ENCODE measurements at places on chromosomes 12 and 14. TPM values are rescaled to one million over a fixed set of nuclear protein-coding genes. Genes with fewer than 3 reads are reported as not detected.

The SLC25A29 gene
- 34.2 TPM for polyA plus RNA-seq

The FOXN4 gene
- polyA plus RNA-seq = 1.1 TPM

The GPRC5D gene
- not detected for polyA plus RNA-seq

The PAPLN gene
- polyA plus RNA-seq = 23.2 TPM

The CFL2 gene
- 74.3 TPM for polyA plus RNA-seq

The ABCC9 gene
- polyA plus RNA-seq = 21.2 TPM

The LRRIQ1 gene
- 38.7 TPM for polyA plus RNA-seq

The GPN3 gene
- polyA plus RNA-seq = 38.5 TPM

The VDR gene
- polyA plus RNA-seq = 3.7 TPM

The PRB3 gene
- not detected for polyA plus RNA-seq

The USP44 gene
- polyA plus RNA-seq = 3.3 TPM

The CEBPE gene
- 0.19 TPM for polyA plus RNA-seq

The NR4A1 gene
- 10.0 TPM for polyA plus RNA-seq

The TAOK3 gene
- polyA plus RNA-seq = 38.3 TPM

The SDR9C7 gene
- 0.11 TPM for polyA plus RNA-seq

The CLEC12A gene
- 0.47 TPM for polyA plus RNA-seq

The TROAP gene
- 17.6 TPM for polyA plus RNA-seq

The RNF212B gene
- polyA plus RNA-seq = 1.4 TPM
